NCI-H526 (cell line): ENCODE measurements at places on chromosomes 4 and X.
A peak's percentile ranks its signal among the peaks of the same experiment; 100 is the strongest.

DNA sequence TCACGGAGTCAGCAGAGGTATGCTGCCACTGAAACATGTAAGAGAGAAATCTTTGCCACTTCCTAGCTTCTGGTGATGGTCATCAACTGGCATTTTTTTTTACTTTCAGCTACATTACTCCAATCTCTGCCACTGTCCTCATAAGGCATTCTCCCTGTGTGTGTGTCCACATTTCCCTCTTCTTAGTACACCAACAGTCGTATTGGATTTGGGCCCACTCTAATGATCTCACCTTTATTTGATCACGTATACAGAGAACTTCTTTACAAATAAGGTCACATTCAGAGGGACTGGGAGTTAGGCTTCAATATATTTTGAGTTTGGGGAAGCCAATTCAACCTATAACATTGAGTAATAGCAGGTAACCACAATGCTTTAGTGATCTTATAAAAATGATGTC lies 649.1 kb downstream of the GRID2 start:
- DNase-seq, result no peak

DNA sequence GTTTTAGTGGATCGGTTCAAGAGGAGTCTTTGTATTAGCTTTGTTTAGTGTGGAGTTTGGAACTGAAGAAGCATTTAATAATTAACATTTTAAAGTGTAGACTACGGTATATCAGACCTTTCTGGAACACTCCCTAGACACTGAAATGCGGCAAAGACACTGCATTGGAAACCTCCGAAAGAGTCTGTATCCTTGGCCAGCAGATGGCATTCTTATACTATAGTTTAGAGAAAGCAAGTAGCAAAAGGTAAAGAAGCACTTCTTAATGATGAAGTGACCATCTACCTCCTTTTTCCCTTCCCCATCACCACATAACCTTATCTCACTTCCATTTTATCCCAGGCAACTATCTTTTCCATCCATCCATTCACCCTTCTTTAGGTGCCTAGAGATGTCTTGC lies 7.6 kb downstream of the FABP2 start:
- peak; percentile 60 for DNase-seq

DNA sequence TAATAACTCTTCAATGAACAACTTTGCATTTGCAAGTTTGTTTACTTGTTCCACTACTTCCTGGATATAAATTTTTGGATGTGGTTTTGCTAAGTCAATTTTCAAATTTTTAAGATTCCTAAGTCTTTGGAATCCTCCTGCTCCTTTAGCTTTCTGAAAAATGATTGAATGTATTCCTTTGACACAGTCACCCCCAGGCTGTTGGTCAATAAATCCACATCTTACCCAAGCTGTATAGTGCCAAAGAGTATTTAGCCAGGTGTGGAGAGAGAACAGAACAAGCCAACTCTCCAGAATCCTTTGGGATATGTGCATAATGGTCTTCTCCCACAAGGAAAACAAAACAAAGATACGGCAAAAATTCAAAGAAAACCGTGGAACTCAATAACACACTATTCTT lies 56.9 kb upstream of the INTU start:
- DNase-seq, result no peak

DNA sequence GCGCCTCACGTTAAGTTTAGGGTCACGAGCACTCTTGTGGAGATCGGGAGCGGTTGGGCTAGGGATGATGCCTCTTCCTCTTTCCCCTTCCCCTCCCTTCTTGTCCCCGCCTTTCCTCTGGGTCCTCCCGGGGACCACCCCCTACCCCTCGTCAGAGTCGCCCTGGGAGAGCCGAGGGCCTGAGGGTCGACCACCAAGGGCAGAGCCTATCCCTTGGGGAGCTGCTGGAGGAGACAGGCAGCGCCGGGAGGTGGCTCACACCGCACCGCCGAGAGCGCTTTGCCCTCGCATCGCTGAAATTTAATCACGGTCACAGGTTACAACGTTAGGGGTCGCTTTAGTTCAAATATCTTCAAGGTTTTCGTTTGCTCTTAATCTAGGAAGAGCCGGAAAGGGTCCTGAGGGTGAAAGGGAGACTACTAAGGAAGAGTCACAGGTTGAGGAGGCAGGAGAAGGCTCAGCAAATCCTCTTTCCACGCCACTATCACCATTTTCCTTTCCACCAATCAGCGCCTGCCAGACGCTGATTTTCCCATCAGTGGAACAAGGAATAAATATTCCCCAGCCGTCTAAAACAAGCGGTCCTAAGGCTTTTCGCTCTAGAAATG lies 528 bp upstream of the SNCA start:
- peak; percentile 57 for DNase-seq

GRCh38 chrX:153612413-153612812 lies 13.5 kb upstream of the CCNQ start:
- DNase-seq, result no peak

DNA sequence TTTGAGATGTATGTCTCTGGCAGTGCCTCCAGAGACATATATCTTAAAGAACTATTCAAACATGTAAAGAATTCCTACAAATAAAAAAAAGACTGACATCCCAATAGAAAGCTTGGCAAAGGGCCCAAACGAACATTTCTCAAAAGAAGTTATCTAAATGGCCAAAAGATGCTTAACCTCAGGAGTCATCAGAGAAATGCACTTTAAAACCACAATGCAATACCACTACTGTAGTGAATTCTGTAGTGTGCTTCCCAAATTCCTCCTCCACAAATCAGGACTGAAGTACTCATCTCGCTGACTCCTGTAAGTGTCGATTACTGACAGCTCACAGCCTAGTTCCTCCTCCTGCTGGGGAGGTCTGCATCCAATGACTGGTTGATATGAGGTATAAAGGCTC lies 129.0 kb upstream of the MAMLD1 start:
- DNase-seq, result no peak

- DNase-seq, result no peak
Measured at GRCh38 chr4:65023883-65024670, 614.8 kb upstream of the TECRL start.

DNA sequence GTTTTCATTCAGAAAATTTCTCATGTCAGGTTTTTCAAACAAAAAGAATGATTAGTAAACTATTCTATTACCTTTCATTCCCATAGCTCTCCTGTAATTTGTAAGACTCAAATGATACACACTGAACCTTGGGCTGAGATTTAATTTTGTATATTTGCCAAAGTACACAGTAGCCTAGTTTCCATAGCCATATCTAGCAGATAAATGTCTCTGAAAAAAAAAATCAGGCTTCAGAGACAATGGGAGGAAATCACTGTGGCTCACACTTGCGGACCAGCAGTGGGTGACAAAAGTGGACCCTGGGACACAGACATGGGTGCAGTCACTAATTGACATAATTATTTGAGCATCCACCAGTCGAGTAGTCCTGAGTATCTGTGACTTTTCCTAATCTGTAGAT lies 46.6 kb downstream of the MAOA start:
- no peak for DNase-seq

GRCh38 chrX:24463077-24463476 lies 2.0 kb upstream of the PDK3 start:
- DNase-seq, result no peak

DNA sequence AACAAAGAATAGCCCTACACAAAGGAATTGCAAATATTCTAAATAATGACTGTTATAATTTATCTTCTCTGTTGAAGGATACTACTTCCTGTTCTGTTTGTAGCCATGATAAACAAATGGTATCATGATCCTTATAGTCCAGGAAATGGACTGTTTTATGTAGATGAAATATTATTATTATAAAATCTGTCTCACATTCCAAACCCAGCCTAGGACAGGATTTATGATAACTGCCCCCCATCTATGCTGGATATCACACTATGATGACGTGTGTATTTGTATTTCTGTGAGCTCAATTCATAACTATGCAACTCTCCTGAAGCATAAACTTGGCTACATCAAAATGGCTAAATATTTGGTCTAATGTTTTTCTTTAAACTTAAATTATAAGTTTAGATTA lies 21.3 kb downstream of the DMD start:
- DNase-seq, result no peak

- peak; percentile 10 for DNase-seq
Measured at GRCh38 chrX:154443479-154443910, 446 bp upstream of the FAM50A start.

- no peak for DNase-seq
Measured at GRCh38 chrX:39204945-39205344, 403.7 kb downstream of the MID1IP1 start.

DNA sequence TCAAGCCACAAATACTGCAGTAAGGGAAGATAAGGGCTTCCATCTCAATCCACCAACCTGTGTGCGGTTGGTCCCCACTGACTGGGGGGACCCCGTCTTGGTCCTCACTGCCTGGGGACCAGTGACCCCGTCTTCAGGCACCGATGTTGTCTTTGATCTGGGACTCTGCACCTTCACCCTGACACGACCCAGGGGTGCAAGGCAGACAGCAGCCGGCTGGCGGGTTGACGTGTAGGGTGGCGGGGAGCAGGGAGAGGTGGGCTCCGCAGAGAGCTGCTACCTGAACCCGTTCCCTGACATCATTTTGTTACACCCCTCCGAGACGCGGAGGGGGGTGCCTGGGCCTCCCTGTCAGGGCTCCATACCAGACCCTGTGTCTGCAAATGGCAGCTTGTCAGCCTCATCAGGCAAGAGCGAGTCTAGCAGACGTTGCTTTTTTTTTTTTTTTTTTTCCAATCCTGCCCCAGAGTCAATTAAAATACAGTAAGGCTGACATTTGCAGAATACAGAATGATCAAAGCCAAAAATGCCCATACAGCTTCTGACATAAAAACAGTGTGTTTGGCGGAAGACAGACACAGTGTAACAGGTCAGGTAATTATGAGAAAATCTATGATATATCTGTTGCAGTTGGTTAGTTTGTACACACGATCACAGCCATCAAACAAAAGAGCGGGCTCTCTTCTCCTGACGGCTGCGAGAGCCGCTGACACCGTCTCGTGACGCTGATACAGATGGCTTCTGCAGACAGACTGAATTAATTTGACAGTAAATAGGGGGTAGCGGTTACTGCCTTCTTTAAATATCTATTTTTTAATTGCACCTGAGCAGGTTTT lies 118.6 kb downstream of the CRLF2 start:
- no peak for DNase-seq

DNA sequence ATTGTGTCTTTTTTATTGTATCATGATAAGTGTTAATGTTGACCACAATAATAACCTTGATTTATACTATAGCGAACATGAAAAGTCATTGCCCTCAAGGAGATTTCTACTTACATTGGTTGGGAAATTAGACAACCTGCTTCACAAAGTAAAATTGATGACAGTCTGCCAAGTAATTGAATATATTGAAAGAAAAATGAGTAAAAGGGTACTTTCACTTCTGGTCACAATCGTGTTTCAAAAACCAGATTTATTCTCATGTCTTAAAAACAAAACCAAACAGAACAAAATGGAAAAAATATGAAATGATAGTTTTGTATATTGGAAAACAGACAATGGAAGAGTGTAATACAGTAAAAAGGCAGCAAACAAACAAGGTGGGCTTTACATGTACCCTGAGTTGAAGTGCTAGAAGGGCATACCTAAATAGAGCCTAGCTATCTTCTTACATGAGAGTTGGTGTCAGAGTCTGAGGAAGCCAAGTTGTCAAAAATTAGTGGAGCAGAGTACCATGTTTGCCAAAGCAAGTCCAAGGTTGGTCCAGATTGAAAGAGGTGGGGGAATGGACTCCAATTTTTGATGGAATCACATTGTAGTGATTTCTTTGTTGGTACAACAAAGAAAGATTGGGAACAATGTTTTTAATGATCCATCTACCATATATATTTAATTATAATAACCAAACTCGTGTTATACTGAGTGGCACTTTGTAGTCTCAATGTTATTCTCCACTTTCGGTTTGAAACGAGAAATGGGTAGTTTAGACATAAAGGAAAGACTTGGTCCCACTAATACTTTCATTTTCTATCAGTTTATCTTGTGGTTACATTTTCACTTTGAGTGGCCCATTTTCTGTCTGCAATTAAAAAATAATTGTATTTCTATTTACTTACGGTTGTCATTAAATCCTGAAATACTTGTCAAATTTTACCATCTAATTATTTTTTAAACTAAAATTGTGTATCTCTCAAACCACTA lies 775.6 kb downstream of the STIM2 start:
- DNase-seq, result no peak

- DNase-seq, result no peak
Measured at GRCh38 chrX:14003028-14003427, 26.7 kb downstream of the GEMIN8 start.

GRCh38 chr4:20311856-20312255 lies 60.2 kb downstream of the SLIT2 start:
- DNase-seq, result no peak

- DNase-seq, result no peak
Measured at GRCh38 chrX:112083624-112084326, 1.2 kb upstream of the TRPC5 start.

DNA sequence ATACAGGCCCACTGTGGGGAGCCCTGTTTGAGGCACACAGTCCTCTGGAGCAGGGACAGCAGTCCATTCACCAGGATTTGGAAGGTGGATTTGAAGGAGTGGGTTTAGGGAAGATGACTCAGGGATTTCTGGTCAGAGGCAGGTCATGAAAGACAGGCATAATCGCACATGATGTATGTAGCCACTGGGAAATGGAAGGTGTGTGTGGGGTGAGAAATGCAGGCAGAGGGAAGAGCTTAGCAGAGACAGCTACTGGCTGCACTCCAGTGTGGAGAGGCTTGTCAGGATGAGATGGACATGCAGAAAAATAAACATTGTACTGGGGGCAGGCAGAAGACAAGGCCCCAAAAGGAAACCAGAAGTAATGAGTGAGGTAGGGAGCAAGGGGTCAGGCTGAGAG lies 85.2 kb upstream of the STS start:
- no peak for DNase-seq

- DNase-seq, result no peak
Measured at GRCh38 chr4:110623718-110624397, 981 bp upstream of the PITX2 start.

- DNase-seq, result no peak
Measured at GRCh38 chrX:37745835-37746217, 34.0 kb upstream of the CYBB start.

- no peak for DNase-seq
Measured at GRCh38 chrX:97229318-97229717, 345.6 kb downstream of the RPA4 start.

- no peak for DNase-seq
Measured at GRCh38 chr4:16045687-16046086, 38.1 kb downstream of the PROM1 start.

DNA sequence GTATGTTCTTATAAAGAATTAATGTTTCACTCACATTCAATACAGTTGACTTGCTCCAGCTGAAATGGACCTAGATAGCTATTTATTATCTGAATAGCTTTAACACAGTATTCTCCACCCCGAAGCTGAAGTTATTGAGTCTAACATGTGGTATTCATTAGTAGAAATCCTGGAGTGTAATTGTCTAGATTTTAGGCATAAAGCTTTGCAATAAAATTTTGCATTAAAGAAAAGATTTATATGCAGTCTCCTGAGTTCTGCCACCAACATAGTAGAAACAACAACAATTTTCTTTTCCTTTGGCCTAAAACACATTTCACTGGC lies 90.2 kb upstream of the DCLK2 start:
- no peak for DNase-seq
